ENCODE measurements at places on chromosomes 6 and 20.

DNA sequence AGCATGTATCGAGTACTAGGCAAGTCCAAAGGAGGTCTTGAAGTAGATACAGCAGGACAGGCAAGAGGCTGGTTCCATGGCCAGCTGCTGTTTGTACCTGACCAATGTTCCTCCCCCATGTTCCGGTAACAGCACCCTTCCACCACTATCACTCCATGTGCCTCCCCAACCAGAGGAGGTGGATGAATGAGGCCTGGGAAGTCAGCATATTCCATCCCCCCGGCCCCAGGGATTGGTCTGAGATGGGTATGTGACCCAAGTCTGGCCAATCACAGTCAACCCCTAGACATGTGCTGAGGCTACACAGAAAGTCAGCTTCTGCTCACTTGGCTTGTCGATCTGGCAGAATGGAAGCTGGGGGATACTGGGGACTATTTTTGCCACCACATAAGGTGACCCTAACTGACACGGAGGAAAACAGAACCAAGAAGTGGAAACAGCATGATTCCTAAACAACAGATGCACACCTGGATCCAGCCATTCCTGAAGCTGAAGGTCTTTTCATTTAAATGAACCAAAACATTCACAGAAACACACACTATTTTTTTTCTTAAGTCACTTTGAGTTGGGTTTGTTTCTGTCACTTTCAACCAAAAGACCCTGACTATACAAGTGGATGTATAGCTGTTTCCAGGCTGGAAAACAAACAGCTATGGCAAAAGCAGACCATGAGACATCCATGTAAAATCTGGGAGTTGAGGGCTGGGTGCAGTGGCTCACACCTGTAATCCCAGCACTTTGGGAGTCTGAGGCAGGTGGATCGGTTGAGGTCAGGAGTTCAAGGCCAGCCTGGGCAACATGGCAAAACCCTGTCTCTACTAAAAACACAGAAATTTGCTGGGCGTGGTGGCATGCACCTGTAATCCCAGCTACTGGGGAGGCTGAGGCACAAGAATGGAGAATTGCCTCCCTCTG is 70.4 kb upstream of the PTPN1 start:
- DNase-seq = no peak

DNA sequence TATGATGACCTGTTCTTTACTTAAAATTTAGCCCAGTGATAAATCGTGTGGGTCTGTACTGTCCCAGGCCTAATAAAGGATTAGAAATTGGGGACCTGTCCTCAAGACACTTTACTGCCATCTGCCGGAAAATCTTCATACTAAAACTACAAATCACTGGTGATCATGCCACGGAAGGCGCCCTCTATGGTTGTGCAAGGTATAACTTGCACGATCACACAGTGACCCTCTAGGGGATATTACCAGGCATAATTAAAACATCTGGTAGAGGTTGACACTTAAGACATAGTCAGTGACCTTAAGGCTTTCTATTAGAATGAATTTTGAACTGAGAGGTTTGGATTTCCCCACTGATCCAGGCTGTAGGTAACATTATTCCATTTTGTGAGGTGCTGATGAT is 172.6 kb downstream of the BMP2 start:
- DNase-seq = no peak

DNA sequence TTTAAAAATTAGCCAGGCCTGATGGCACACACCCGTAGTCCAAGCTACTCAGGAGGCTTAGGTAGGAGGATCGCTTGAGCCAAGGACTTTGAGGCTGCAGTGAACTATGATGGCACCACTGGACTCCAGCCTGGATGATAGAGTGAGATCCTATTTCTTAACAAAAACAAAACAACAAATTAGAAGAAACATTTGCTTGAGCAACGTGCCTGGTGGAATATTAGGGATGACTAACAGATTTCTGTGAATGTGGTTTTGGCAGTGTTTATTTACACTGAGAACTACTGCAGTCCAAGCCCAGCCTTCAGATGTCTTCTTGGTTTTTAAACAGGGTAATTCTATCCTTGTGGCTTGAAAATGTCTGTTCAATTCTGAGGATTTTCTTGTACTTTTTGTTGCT is 9.2 kb downstream of the PPP1R3G start:
- no peak for DNase-seq

GRCh38 chr6:127022302-127022701 is 96.2 kb upstream of the RSPO3 start:
- no peak for DNase-seq

GRCh38 chr6:5179917-5180316 is 80.8 kb downstream of the LYRM4 start:
- DNase-seq = no peak

DNA sequence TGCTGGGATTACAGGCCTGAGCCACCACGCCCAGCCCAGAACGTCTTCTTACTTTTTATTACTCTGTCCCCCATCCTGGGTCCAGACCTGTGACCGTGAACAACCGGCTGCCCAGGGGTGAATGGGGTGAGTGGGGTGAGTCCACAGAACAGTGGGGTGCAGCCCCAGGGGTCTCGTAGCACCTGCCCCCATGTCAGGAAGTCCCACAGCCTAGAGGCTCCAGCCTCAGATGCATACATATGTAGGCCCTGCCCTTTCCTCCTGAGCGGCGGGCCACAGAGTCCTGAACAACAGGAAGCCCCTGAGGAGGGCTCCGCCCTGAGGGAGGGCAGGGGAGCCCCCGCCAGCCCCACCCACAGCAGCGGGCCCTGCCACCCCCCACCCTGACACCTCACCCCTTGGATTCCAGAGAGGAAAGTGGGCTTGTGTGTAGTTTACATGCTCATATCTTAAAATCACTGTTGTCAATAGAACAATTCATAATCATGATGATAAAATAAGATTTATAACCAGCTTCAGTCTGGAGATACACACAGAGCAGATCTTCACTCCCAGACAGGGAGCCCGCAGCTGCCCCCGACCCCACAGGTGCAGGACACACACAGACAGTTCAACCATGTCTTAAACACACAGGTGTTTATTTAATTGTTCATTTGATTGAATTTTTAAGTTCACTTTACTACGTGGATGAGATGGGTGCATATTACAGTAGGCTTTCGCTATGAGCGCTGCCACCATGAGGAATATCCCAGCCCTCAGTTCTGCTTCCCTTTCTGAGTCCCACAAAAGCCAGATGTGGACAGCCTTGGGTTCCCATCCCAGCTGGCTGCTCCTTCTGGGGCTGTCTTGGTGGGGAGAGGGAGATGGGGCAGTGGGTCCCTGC is 12.4 kb upstream of the GMEB2 start:
- peak; percentile 26 for DNase-seq

- DNase-seq = no peak
Measured at GRCh38 chr20:3011752-3012151, 31.7 kb upstream of the GNRH2 start.

- DNase-seq = no peak
Measured at GRCh38 chr6:134416418-134417154, 98.7 kb upstream of the SGK1 start.

GRCh38 chr6:6002005-6002847 is 4.5 kb downstream of the NRN1 start:
- DNase-seq = no peak

- no peak for DNase-seq
Measured at GRCh38 chr20:48846516-48847492, 19.0 kb upstream of the PREX1 start.

- no peak for DNase-seq
Measured at GRCh38 chr6:98380589-98380988, 453.8 kb upstream of the POU3F2 start.

DNA sequence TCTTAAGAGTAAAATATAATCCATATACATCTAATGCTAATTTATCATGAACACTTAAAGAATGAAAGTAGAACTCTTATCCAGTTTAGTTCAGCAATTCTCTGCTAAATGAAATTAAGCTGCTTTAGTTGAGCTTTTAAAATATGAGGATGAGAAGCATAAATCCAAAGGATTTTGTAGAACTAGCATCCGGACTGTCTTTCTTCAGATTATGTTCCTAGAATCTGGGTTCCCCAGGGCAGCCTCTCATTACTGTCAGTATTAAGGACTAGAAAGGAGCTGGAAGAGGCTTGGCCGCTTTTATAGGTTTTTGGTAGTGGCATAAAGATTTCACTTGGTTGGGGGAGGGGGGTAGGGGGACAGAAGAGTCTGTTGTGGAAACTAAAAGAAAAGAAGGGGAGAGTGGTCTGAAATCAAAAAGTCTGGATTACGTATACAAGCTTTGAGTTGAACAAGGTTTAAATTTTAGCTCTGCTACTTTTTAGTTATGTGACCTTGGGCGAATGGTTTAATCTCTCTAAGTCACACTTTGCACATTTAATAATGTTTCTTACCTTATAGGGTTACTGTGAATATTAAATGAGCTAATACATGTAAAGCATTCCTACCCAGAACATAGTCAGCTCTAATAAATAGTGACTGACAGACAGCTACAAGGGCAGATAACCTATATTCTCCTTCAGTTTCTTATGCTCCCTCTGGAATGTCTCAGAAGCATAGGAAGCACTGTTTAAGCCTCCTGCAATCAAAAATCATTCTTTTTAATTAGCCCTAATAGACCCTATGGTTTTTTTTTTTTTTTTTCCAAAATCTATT is 3.7 kb downstream of the SGK1 start:
- no peak for DNase-seq

DNA sequence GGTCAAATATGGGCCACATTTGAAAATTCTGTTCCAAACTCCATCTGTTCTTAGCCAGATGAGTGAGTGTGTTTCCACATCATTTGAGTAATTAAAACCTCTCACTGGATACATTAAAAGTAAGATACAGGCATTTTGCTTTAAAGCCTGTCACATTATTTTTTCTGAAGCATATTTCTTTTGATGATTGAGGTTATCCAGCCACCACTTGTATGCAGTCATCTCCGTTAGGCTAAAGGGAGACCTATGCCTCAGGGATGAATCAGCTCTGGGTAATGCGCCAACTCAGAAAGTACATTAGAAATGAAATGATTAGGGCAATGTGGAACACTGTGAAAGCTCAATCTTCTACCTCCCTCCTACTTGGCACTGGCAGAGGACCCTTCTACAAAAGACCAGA is 90.7 kb downstream of the SNAP25 start:
- DNase-seq = no peak

DNA sequence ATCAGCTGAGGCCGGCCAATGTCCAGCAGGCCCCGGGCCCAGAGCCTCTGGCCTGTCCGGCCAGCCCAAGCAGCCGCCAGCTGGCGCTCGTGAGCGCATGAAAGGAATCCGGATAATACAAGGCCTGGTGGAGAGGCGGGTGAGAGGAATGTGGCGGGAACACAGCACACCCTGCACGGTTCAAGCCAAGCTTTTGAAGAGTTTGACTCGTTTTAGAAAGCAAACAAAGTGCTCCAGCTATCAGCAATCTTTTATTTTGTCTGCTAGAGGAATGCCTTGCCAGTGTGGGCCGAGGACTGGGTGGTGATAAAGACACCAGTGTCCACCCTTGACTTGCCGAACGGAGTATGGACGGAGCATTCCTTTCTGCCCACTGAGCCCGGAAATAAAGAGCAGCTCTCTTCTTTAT is 9.3 kb upstream of the NEDD9 start:
- no peak for DNase-seq

GRCh38 chr6:114202389-114202788 is 140.4 kb downstream of the HS3ST5 start:
- no peak for DNase-seq

DNA sequence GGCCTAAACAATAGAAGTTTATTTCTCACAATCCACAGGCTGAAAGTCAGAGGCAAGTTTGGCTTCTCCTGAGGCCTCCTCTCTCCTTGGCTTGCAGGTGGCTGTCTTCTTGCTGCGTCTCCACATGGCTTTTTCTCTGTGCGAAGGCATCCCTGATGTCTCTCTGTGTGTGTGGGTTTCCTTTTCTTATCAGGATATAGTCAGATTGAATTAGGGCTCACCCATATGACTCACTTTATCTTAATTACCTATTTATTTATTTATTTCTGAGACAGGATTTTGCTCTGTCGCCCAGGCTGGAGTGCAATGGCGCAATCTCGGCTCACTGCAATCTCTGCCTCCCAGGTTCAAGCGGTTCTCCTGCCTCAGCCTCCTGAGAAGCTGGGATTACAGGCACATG is 30.7 kb downstream of the LINC00237 start:
- no peak for DNase-seq

GRCh38 chr20:45254383-45255262 is at the start of gene SLPI:
Gene SLPI (minus strand): TSS chr20:45254564. CDS start chr20:45254543, 21 bp downstream.
- DNase-seq = no peak

DNA sequence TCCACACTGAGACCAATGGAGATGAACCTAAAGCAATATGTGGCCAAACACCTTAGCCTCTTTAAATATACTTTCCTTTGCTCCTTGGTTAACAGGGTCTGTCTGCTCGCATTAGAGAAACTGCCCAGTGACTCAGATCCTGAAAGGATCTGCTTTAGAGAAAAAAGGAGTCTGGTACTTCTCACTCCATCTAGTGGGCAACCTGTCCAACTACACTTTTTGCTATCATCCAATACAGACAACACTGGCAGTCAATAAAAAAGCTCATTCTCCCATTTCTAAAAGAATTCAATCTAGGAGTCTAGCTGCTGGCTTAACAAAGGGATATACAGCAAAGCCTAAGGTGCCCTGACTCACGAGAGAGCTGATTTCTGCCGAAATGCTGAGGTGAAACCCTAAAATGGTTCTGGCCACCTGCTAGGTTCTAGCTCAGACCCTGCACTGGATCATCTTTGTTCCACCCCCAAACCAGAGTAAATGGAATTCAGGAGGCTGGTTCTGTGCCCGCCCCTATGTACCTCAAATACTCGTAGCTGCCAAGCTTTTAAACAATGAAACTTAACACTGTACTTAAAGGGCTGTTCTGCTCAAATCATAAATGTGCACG is 11.5 kb downstream of the GNL1 start:
- DNase-seq = no peak

GRCh38 chr6:141956046-141956761 is 176.5 kb upstream of the GJE1 start:
- no peak for DNase-seq

GRCh38 chr6:129447198-129447565 is 262.8 kb downstream of the ARHGAP18 start:
- DNase-seq = no peak

- DNase-seq = no peak
Measured at GRCh38 chr6:73722318-73723060, 26.5 kb downstream of the CD109 start.

GRCh38 chr6:6861351-6861894 is 246.3 kb upstream of the RREB1 start:
- DNase-seq = no peak

DNA sequence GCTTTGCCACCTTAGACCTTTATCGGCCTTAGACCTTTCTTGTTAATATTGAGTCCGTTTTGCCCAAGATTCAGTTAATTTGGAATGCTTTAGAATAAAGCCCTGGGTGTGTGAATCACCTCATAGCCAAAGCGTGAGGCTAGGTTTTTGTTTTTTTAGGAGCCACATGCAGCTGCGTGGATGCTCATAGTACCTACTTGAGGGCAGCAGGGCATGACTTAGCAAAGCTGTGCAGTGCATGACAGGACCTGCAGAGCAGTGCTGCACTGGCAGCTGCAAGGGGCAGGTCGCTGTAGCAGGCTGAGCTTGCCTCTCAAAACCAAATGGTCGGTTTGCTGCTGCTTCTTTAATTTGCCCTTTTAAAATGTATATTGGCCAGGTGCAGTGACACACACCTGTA is 116.1 kb downstream of the JAG1 start:
- no peak for DNase-seq
